ENCODE measurements at places on chromosomes 5 and 9. TPM values are rescaled to one million over a fixed set of nuclear protein-coding genes. Genes with fewer than 3 reads are reported as not detected.

DNA sequence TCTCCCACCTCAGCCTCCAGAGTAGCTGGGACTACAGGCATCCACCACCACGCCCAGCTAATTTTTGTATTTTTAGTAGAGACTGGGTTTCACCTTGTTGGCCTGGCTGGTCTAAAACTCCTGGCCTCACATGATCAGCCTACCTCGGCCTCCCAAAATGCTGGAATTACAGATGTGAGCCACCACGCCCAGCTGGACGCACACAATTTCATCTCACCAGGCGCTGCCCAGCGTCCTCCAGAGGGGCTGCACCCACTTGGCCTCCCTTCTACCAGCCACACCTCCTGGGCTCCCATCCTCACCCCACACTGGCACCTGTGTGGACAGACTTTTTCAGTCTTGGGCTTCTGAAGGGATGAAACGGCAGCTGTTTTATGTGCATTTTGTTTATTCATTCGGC is 3.8 kb upstream of the EXOC3 start:
- no peak overlapping the region for H3K4me3 ChIP-seq
- no peaks in the 10 kb centered on the region for H3K36me3 ChIP-seq
- no peaks in the 10 kb centered on the region for H3K27me3 ChIP-seq
- peaks cover 11% of the 10 kb centered on the region for H3K4me1 ChIP-seq

DNA sequence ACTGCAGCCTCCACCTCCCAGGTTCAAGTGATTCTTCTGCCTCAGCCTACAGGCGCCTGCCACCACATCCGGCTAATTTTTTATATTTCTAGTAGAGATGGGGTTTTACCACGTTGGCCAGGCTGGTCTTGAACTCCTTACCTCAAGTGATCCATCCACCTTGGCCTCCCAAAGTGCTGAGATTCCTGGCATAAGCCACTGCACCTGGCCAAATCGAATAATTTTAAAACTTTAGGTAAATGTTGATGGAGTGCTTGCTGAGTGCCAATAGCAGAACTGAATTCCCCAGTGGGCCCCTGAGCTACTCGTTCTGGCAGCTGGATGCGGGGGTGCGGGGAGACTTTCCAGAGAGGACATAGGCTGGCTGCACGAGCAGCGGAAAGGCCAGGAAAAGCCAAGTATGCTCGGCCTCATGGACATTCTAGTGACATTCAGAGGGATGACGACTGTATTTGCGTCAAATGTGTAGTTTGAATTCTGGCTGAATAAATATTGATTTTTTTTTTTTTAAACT is 16.8 kb downstream of the TRAF2 start:
- peaks cover 17% of the 10 kb centered on the region for H3K36me3 ChIP-seq
- peaks cover 44% of the 10 kb centered on the region for H3K4me1 ChIP-seq
- DNase-seq = no peak

DNA sequence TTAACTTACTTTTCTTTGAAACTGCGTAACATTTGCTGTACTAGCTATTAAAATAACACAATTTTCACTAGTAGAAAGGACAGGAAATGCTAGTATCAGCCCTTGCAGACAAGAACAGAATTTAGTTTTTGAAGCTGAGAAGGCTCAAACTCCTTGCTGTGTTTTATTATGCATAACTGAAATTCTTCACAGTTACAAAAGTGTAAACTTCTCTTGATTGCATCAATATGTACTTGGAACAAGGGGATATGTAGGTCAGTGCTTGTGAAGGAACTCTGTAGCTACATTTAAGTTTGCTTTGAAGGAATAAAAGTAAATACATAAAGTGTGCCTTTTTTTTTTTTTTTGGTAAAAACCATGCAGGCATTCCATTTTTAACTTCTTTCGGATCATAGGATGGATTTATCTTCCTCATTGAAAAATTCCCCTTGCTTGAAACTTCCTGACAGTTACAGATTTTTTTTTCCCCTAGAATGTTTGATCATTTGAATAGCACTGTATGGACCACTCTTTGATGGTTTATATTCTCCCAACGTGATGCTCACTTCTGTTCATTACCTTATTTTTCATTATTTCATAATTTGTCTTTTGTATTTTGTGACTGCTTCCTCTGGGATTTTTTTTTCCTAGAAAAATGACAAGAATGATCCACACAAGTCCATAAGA is 94.9 kb upstream of the DAB2 start:
- no peaks in the 10 kb centered on the region for H3K27me3 ChIP-seq
- H3K27ac ChIP-seq = no peak overlapping the region
- DNase-seq = no peak
- 0 out of 2 replicates have a peak, but pooled peaks cover 8% of the 10 kb centered on the region for H3K4me1 ChIP-seq
- H3K36me3 ChIP-seq = no peaks in the 10 kb centered on the region
- no peak overlapping the region for H3K4me3 ChIP-seq

DNA sequence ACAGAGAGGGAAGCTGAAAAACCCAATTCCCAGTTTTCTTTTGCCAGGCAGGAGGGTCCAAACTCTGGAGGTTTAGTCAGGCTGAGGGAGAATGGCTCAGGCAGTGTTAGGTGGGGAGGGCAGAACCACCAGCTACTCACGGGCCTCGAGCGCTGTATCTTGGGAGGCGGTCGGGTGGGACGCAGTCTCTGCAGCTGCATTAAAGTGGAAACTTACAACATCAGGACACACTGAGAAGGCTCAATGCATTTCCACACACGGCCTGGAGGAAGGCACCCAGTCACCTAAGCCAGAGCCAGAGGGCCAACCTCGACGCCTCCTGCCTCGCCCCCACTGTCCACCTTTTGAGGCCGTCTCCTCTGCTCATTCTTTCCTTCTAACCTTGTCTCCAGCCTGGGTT is 55.6 kb downstream of the CRB2 start:
- DNase-seq = no peak
- H3K4me3 ChIP-seq = no peak overlapping the region
- no peaks in the 10 kb centered on the region for H3K36me3 ChIP-seq
- no peak overlapping the region for H3K27ac ChIP-seq
- H3K4me1 ChIP-seq = no peaks in the 10 kb centered on the region

DNA sequence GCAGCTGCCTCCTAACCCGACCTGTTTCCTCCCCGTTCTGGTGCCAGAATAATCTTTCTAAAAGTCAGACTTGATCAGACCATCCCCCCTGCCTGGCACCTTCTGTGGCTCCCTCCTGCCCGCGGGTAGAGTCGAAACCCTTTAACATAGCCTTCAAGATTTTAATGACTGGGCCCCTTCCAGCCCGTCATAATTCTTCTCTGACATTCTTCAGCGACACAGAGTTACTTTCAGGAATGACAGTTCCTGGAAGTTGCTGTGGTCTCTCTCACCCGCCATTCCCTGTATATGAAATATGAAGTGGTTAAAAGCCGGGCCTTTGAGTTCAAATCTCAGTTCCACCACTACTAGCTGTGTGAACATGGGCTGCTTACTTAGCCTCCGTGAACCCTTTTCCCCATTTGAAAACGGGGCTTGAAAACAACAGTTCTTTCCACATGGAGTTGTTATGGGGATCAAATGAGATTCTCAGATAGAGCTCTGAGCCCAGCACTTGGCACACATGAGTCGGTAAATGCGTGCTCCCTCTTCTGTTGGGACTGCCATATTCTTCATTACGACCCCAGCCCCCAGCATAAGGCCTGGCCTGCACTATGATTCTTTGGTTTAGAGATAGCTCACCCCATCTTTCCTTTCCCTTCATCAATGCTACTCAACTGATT is 737 bp downstream of the NANS start:
- H3K4me3 ChIP-seq = peak overlapping the region; percentile 66
- no peaks in the 10 kb centered on the region for H3K27me3 ChIP-seq
- peaks cover 21% of the 10 kb centered on the region for H3K4me1 ChIP-seq
- DNase-seq = no peak

GRCh38 chr5:72855821-72856220 is 39.4 kb downstream of the TNPO1 start:
- H3K36me3 ChIP-seq = peaks cover 84% of the 10 kb centered on the region
- H3K4me1 ChIP-seq = peaks cover 31% of the 10 kb centered on the region
- DNase-seq = no peak
- no peak overlapping the region for H3K27ac ChIP-seq

- no peak overlapping the region for H3K4me3 ChIP-seq
- no peaks in the 10 kb centered on the region for H3K36me3 ChIP-seq
- no peak for DNase-seq
- no peak overlapping the region for H3K27ac ChIP-seq
- H3K27me3 ChIP-seq = no peaks in the 10 kb centered on the region
Measured at GRCh38 chr5:126659805-126660482, 59.2 kb downstream of the PHAX start.

GRCh38 chr9:109383947-109384346 is 63.1 kb upstream of the EPB41L4B start:
- H3K4me1 ChIP-seq = peaks cover 14% of the 10 kb centered on the region
- no peak for DNase-seq
- no peak overlapping the region for H3K4me3 ChIP-seq
- H3K27ac ChIP-seq = no peak overlapping the region

- no peaks in the 10 kb centered on the region for H3K36me3 ChIP-seq
- H3K27me3 ChIP-seq = no peaks in the 10 kb centered on the region
- no peak for DNase-seq
- no peak overlapping the region for H3K4me3 ChIP-seq
- no peaks in the 10 kb centered on the region for H3K4me1 ChIP-seq
- no peak overlapping the region for H3K27ac ChIP-seq
Measured at GRCh38 chr5:154570572-154571324, 92.7 kb upstream of the HAND1 start.

DNA sequence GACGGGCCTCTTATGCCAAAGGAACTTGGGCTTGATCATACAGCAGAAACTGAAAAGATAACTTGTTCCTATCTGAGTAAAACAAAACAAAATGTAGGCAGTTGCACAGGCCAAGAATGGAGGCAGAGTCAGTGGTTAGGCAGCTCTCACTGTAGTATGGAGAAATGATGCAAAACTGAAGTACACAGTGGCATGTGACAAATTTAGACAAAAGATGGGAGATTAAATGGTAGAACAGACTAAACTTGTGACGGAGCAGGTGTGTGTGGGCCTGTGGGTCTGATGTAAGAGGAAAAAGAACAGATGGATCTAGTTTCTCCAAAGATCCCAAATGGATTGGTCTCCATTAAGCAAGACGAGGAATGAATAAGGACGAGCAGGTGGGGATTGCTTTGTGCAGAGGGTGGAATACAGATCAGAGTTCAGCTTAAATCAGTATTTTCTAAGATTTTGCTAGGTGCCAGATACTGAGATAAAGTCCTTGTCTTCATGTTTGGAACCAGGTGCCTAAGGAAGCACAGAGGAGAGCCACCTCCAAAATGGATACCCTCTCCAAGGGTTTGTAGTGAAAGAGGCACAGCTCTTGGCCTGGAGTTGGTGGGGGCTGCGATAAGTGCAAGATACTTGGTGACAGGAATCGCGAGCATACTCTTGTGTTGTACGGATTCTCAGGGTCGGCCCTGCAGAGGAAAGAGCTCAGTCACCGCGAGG is 722 bp upstream of the DCP2 start:
- H3K4me3 ChIP-seq = peak overlapping the region; percentile 70
- 0 out of 2 replicates have a peak, but pooled peaks cover 3% of the 10 kb centered on the region for H3K36me3 ChIP-seq
- no peaks in the 10 kb centered on the region for H3K27me3 ChIP-seq
- DNase-seq = no peak
- H3K27ac ChIP-seq = peak overlapping the region; percentile 27

GRCh38 chr5:19479562-19479961 is 508.4 kb downstream of the CDH18 start:
- H3K27ac ChIP-seq = no peak overlapping the region
- H3K4me3 ChIP-seq = no peak overlapping the region
- H3K4me1 ChIP-seq = no peaks in the 10 kb centered on the region
- no peaks in the 10 kb centered on the region for H3K36me3 ChIP-seq

GRCh38 chr5:100731768-100732167 is 171.3 kb downstream of the ST8SIA4 start:
- H3K4me1 ChIP-seq = no peaks in the 10 kb centered on the region
- no peaks in the 10 kb centered on the region for H3K36me3 ChIP-seq
- no peak for DNase-seq
- H3K27ac ChIP-seq = no peak overlapping the region
- H3K27me3 ChIP-seq = no peaks in the 10 kb centered on the region

DNA sequence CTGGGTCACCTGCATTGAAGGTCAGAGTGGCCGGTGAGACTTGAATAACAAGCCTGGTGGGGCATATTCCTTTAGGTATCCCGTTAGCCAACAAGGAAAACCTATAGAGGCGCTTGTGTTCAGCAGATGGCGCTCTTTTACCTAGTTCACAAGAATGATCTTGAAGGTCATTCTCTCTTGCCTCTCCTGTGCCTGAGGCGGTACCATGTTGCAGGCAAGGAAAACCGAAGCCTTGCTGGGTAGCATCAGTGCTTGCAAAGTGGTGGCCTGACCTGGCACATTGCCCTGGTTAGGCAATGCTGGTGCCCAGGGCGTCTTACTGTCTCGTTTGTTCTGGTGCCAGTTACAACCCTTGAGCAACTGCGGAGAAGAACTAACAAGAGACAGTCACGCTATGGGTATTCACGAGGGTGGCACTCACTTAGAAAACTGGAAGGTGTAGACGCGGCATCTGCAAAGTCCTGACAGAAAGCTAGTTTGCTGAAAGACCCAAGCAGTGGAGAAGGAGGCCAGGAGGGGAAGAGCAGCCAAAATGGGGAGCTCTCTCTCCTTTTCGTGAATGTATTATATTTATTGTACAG is 56.7 kb downstream of the AOPEP start:
- H3K27ac ChIP-seq = peak overlapping the region; percentile 78
- peaks cover 30% of the 10 kb centered on the region for H3K4me1 ChIP-seq
- H3K36me3 ChIP-seq = no peaks in the 10 kb centered on the region
- DNase-seq = peak; percentile 99
- no peak overlapping the region for H3K4me3 ChIP-seq
- H3K27me3 ChIP-seq = no peaks in the 10 kb centered on the region

DNA sequence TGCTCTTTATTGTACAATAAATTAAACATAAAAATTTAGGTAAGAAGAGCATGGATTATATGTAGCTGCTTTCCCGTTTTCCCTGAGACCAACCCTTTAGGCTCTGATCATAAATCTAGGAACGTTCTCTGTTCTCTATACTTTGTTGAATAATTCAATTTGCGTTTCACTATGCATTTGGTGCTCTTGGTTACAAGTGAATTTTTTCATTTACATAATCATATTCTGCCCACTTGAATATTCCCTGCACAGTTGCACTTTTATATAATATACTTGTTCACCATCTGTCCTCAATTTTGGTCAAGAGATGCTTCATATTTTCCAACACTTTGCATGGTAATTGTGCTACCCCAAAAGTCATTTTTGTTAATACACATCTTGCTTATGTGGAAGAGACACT is 741.8 kb downstream of the CDH12 start:
- H3K27ac ChIP-seq = no peak overlapping the region
- DNase-seq = no peak
- no peaks in the 10 kb centered on the region for H3K4me1 ChIP-seq
- no peaks in the 10 kb centered on the region for H3K36me3 ChIP-seq
- H3K27me3 ChIP-seq = no peaks in the 10 kb centered on the region

DNA sequence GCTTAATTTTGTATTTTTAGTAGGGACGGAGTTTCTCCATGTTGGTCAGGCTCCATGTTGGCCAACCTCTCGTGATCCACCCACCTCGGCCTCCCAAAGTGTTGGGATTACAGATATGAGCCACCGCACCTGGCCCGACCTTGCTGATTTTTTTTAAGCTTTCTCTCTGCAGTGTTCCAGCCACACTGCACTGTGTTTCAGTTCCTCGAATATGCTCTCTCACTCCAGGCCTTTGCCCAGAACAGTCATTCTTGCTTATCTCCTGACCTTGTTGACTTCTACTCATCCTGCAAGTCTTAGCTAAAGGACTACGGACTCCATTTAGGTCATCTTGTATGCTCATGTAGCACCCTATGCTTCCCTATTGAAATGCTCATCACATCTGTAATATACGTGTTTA is 3.3 kb downstream of the SNAPC3 start:
- no peaks in the 10 kb centered on the region for H3K4me1 ChIP-seq
- no peaks in the 10 kb centered on the region for H3K36me3 ChIP-seq
- H3K4me3 ChIP-seq = no peak overlapping the region
- no peak overlapping the region for H3K27ac ChIP-seq
- no peaks in the 10 kb centered on the region for H3K27me3 ChIP-seq

C5orf63 gene
- 9.8 TPM for total RNA-seq

SELENOP gene
- total RNA-seq = 5.3 TPM

IFNB1 gene
- not detected for total RNA-seq

BTNL3 gene
- not detected for total RNA-seq

ROR2 gene
- not detected for total RNA-seq
